ELR (cell line): ENCODE measurements at places on chromosomes 16 and 17.

- peak; percentile 82 for DNase-seq
Measured at GRCh38 chr17:48215583-48216139, 108.1 kb downstream of the SNX11 start.

DNA sequence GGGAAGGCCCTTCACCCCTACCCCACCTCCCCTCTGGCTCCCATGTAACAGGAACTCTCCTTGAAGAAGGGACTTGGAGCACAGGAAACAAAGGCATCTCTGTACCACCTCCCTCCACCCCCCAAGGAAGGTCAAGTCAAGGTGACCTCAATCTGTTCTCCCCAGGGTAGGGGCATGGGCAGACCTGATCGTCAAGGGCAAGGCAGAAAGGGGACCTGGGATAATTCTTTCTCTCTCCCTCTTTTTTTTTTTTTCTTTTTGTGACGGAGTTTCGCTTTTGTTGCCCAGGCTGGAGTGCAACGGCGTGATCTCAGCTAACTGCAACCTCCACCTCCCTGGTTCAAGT is 4.3 kb upstream of the STAT5A start:
- DNase-seq: no peak

- no peak for DNase-seq
Measured at GRCh38 chr16:86661706-86662105, 83.4 kb downstream of the FOXL1 start.

DNA sequence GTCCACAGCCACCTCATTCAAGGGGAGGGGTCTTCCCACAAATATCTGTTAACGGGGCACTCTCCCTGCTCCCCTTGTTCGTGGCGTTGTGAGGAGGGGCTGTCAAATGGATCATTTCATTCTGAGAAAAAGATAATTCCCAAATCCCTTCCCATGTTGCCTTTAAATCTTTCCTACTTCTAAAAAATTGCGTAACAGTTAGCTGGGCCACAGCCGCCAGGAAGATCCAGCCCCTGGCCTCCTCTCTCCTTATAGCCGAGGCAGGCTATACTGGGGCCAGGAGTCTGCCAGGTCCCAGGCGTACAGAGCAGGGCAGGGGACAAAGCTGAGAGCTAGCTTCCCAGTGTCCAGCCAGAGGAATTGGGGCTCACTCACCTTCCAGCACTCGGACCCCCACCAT is 430 bp downstream of the C16orf89 start:
- no peak for DNase-seq

GRCh38 chr17:30812218-30813177 is 12.0 kb downstream of the CRLF3 start:
- peak; percentile 50 for DNase-seq

GRCh38 chr16:72923757-72924156 is 124.2 kb downstream of the ZFHX3 start:
- no peak for DNase-seq

- peak; percentile 43 for DNase-seq
Measured at GRCh38 chr17:31900877-31901276, 631 bp downstream of the UTP6 start.

- no peak for DNase-seq
Measured at GRCh38 chr17:2964831-2965230, 98.6 kb downstream of the OR1D5 start.

GRCh38 chr16:11682655-11683096 is 14.4 kb downstream of the SNN start:
- peak; percentile 89 for DNase-seq

DNA sequence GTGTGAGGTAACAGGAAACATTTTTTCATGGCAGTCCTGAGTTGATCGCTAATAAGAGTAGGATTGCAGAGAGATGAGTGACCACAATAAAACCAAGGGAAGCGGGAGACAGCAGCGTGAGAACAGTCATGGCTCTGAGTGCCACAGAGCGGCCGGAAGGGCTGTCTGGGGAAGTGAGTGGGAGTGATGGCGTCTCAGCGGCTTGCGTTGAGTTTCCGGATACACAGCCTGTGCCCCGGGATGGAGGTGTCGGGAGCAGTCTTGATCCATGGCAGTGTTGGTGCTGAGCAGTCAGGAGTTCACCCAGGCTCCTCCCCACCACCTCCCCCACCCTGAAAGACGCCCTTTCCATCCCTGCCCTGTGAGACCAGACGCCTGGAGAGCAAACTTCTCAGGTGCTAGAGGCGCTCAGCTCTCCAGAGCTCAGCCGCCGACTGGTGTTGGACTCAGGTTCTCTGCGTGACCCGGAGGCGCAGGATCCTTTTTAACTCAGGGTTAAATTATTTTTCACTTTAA is 59.8 kb downstream of the BANP start:
- no peak for DNase-seq
